Thoracic aorta (tissue), 2 donors: ENCODE measurements at places on chromosomes 13 and 19.

- no peak for DNase-seq
Measured at GRCh38 chr19:7987114-7987768, 18.2 kb downstream of the ELAVL1 start.

DNA sequence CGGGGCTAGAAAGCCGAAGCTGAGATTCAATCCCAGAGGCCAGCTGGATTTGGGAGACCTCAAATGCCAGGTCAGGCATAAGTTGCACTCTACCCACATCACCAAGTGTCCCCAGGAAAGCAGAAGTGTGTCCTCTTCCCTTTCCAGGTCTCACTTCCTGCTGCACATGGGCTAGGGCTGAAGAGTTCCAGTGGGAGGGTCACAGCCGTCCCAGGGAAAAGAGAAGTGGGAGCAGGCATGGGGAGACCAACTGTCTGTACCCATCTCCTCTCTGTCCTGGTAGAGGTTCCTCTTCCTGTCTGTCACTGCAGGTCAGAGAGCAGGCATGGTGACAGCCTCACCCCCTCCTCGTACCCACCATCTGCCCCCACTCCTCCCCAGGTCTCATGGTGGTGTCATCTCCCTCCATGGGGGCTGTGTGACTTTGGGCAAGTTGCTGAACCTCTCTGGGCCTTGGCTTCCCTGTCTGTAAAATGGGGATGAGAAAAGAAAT is 14.8 kb downstream of the AXL start:
- DNase-seq, result no peak

DNA sequence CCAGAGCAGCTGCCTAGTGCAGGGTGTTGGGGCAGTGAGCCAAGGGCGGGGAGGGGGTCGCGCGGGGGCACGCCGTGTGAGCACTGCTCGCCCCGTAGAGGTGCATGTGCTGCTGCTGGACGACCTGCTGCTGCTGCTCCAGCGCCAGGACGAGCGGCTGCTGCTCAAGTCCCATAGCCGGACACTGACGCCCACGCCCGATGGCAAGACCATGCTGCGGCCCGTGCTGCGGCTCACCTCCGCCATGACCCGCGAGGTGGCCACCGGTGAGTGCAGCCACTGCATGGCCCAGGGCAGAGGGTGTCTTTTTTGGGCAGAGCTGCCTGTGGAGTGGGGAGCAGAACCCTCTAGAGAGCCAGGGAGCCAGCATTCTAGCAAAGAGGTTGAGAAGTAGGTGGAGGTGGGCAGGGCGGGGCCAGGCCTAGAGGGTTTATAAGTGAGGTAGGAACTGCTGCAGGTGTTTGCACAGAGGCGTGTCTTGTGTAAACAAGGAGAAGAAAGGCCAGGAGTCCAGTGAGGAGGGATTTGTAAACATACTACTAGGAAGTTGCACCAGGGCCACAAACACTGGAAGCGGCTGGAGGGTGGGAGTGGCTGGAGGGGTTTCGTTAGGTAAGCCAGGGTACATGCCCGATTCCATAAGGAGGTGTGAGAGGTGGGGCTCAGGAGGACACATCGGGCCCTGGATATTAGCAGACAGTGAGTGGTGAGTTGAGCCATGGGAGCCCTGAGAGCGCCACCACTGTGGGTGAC is 21.3 kb downstream of the ARHGEF1 start:
- DNase-seq, result no peak

DNA sequence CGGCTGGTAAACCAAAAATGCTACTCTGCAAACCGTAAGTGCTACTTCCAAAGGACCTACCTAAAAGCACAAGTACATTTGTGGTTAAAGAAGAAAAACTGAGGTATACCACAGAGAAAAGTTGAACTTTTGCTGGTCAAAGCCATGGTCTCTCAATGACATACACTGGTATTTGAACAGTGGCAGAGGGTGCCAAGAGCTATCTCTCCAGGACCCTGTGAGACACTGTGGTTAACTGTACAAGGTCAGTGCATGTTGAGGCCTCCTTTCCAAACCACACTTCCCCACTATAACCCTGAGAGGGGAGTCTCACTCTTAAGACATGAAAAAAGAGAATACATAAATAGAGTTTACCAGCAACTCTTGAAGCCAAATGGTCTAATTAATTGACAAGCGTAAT is 49.5 kb downstream of the COL4A1 start:
- no peak for DNase-seq

GRCh38 chr13:50446611-50447010 is 396.9 kb downstream of the DLEU7 start:
- DNase-seq, result no peak

DNA sequence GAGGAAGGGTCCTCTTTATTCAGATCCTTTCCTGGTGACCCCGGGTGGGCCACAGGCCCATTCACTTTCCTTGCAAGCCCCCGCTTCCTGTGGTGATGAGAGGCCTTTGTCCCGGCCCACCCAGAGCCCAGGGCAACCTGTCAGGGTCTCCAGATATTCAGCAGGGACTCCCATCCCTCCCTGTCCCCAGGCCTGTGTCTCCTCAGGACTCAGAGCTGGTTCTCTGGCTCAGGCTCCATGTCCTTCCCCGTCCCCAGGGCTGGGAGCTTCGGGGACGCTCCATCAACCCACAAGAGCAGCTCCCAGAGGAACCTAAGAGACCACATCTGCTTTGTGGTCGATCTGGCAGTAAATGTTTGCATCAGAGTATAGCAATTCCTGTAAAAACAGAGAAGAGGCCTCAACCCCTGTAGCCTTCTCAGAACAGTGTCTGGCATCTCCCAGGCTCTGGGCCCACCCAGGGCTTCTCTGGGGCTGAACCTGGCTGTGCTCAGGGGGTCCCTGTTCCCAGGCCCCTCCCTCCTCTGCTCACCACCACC is 7.8 kb downstream of the CEACAM4 start:
- no peak for DNase-seq

- DNase-seq, result no peak
Measured at GRCh38 chr19:7366701-7367420, 18.1 kb downstream of the ARHGEF18 start.

- DNase-seq, result peak; percentile 28
Measured at GRCh38 chr19:9986787-9987281, 23.5 kb downstream of the COL5A3 start.

DNA sequence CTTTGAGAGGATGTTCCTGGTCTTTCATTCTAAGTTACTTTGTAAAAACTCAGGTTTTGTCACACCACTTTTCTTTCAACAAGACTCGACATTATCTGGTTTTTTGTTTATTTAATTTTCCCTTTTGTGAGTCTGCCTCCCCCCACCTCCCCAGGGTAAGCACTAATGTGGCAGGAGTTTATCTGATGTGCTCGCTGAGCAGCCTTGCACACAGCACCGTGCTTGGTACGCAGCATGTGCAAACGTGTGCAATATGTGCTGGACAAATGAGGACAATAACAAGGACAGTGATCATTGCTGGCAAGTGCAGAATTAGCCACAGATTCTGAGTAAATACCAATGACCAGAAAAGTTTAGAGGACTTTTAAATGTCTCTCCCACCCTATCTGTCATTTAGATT is 391.4 kb downstream of the IRS2 start:
- DNase-seq, result no peak

GRCh38 chr19:41324921-41325639 is 15.1 kb downstream of the CCDC97 start:
- DNase-seq, result peak; percentile 66
